ENCODE measurements at places on chromosomes 16 and 17.

DNA sequence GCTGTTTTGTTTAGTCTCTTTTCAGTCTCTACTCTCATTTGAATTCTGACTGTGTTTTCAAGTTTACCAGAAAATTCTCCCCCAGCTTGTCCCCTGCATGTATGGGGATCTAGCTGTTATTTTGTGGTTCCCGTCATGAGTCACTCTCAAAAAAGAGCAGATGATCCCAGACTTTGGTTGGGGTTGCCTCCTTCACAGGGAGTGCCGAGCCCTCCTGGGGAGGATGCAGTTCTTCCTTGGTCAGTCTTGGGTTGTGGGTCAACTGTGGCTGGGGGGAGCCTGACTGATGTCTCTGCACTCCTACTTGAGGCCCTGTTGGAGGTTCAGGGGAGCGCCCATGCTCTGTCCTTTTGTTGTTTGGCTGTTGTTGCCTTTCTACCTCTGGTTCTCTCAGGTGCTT, 37.7 kb downstream of the EPN2 start:
- no peak for DNase-seq

GRCh38 chr16:4295581-4295980, 20.3 kb upstream of the GLIS2 start:
- DNase-seq, result no peak

- no peak for DNase-seq
Measured at GRCh38 chr17:57485916-57486881, 229.9 kb downstream of the MSI2 start.

DNA sequence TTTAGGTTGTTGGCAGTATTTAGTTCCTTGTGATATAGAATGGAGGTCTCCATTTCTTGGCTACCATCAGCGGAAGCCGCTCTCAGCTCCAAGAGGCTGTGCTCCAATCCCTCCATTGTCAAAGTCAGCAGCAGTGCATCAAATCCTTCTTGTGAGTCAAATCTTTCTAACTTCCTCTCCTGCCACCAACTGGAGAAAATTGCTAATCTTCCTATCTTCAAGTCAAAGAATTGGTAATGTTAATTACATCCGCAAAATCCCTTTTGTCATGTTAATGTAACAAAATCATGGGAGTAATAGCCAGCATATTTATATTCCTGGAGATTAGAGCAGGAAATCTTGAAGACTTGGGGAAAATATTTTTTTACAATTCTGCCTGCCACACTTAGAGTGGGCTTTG, 436.4 kb upstream of the DYNLRB2 start:
- no peak for DNase-seq

- DNase-seq, result peak; percentile 41
Measured at GRCh38 chr17:4420692-4421131, 13.0 kb upstream of the SPNS3 start.

DNA sequence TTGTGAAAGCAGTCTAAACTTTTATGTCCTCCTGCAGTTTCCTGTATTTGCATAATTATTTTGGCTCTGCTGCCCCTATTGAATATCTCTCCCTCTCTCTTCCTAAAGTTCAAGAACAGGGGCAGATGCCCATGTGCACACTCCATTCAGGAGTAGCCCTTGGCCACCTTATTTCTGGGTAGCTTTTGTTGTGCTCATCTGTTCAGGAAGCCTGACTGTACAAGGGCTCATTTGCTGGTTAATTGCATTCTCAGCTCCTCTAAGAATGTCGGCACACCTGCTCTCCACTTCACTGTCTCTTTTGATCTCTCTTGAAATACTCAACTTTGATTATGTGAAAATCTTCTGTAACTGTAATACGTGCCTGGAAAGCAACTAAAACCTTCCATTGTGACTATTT, 1378.8 kb upstream of the CDH8 start:
- DNase-seq, result no peak

DNA sequence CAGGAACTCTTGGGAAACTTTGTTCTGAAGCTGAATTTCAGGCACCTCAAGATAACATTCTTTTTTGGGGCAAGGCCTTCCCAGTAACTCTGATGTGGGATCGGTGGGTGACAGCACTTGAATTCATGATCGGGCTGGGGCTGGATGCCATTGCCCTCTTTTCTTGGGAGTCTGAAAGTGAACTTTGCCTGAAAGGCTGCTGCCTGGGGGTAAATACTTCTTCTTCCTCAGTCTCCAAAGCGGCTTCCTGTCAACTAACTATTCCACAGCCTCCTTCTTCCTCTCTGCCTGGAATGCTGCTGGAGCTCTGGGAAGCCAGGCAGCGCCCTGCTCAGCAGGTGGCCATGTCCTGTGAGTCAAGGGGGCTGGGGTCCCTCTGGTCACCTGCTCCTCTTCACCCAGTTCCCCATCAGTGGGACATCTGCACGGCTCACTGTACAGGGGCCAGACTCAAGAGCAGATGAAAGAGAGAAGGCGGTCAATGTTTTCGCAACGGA, 79.5 kb downstream of the WIPI1 start:
- DNase-seq, result no peak

DNA sequence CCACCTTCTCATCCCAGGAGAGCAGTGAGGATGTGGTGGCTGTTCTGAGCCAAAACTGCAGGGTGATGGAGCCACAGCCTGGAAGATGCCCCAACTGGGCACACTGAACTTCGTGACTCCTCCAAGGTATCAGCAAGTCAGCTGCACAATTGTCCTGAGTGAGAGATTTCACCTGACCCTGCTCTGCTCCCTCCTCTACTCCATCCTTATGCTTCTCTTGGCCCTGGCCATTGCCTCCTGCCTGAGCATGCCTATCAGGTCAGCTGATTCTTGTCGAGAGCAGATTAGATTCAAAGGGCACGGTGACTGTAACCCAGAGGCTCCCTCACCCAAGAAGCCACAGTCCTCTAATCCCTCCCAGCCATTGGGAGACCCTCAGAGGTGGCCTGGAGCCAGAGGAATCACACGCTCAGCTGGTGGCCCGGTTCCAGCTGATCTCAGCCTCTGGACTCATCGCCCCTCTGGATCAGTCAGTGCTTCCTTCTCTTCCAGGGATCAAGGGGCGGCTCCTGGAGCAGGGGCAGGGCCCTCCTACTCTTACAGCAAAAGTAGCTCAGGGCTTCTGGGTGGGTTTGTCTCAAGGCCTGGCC, 7.0 kb upstream of the CYB561 start:
- peak; percentile 27 for DNase-seq

DNA sequence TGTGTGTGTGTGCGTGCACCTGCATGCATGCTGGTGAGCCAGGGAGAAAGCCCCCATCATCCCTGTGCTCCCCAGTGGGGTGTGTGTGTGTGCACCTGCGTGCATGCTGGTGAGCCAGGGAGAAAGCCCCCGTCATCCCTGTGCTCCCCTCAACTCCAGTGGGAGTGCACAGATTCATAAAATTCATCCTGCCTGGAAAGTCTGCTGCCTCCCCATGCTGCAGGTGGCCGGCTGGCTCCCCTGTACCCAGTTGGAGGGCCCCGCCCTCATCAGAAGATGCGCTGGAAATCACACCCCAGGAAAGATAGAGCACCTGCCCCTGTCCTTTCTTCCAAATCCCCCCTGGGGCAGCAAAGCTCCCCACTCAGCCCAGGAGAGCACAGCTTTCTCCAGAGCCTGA, 84.8 kb upstream of the DOC2B start:
- DNase-seq, result no peak

DNA sequence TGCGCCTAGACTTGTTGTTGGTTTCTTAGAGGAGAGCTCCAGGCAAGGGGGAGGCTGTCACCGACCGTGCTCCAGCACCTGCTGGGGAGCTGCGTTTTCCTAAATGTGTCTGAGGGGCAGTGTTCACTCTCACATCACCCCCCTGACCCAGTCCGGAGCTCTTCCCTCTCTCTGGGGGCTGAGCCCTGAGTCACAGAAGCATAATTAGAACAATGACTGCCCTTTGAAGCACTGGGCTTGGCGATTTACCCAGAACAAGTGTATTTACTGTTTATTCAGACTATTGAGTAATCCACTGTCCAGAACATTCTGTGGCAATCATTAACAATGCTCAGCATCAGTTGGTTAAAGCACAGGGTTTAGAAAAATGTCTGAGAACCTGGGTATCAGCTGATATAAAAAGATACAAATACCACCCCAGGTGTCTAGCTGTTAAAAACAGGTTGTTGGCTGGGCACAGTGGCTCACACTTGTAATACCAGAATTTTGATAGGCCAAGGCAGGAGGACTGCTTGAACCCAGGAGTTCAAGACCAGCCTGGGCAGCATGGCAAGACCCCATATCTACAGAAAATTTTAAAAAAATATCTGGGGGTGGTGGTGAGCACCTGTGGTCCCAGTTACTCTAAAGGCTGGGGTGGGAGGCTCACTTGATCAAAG, 8.1 kb downstream of the CES4A start:
- DNase-seq, result no peak

- DNase-seq, result no peak
Measured at GRCh38 chr16:89855986-89856385, 17.4 kb upstream of the TCF25 start.

DNA sequence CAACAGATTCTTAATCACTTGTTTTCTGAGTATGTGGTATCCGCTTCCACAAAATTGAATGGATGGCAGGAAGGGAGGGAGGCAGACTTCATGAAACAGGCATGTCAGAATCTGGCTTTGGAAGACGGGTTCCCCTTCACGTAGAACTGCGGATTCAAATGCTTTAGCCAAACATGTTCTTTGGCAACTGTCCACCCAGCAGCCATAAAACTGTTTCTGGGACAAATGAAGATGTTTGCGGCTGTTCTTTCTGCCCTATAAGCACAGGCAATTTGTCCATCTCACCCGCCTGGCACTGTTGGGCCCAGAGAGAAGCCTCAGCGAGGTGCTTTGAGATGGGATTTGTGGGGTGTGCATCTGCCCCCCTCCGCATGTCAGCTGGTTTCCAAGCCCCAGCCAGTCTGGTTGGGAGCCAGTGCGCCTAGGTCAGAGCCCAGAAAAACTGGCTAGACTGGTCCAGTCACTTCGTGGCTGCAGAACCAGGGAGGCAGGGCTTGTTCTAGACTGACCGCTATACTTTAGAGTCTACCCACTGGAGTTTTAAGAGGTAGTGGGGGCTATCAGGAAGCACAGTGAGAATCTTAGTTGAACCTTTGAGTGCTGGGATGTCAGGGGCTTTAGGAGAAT, 6.3 kb downstream of the CRHR1 start:
- DNase-seq, result no peak

DNA sequence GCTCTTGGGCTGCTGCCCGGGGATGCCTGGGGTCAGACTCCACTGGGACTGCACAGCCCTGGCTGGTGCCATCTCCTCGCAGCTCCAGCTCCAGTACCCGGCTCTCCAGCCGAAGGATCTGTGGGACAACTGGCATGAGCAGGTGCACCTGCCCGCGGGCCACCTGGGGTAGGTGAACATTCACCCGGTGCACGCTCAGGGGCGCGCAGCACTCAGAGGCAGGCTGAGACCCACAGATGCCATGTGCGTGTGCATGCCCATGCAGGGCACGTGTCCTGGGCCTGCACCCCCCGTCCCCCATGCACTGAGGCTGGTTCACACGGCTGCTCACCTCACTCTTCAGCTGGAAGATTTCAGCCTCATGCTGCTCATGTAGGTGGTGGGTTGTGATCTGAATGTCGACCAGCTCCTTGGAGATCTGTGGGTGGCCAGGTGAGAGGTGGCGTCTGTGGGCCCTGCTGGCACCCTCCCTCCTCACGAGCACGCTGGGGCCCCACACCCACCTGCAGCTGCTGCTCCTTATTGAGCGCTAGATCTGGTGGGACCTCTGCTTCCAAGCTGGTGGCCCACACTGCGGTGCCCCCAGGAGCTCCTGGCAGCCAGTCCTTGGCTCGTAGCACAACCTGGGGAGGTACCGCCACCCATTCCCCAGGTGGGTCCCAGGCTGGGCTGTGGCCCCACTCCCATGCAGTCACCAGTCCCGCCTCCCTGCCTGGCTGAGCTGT, 618 bp downstream of the CCDC78 start:
- DNase-seq, result no peak

GRCh38 chr17:39562976-39563375, 44.7 kb downstream of the NEUROD2 start:
- no peak for DNase-seq

GRCh38 chr17:70076189-70076588, 1.2 kb downstream of the KCNJ16 start:
- DNase-seq, result no peak

GRCh38 chr17:83090444-83091256, 11.2 kb downstream of the METRNL start:
- no peak for DNase-seq

GRCh38 chr17:304461-304860, 48.1 kb downstream of the RPH3AL start:
- DNase-seq, result no peak

- DNase-seq, result no peak
Measured at GRCh38 chr17:40960144-40960543, 6.6 kb downstream of the KRT39 start.

GRCh38 chr16:11245988-11246387, 10.0 kb downstream of the SOCS1 start:
- no peak for DNase-seq

- no peak for DNase-seq
Measured at GRCh38 chr16:14347706-14348105, 276.6 kb downstream of the MRTFB start.

GRCh38 chr16:25395528-25395927, 137.9 kb upstream of the ZKSCAN2 start:
- no peak for DNase-seq

DNA sequence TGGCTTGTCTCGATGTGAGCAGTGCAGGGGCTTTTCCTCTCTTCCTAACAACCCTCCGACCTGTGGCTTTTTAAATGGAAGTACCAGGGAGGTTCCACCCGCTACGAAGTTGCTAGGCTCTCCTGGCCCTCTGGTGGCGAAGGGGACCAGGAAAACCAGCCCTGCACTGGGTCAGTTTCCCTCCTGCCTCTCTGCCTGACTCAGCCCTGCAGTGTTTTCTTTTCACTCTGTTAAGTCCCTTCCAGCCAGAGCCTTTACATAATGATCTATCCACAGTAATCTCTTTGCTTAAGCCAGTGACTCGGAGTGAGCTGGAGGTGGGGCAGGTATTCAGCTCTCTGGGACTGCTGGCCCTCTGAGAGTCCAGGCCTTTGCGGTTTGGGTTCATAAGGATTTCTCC, 331.3 kb upstream of the EEF2KMT start:
- DNase-seq, result peak; percentile 21

DNA sequence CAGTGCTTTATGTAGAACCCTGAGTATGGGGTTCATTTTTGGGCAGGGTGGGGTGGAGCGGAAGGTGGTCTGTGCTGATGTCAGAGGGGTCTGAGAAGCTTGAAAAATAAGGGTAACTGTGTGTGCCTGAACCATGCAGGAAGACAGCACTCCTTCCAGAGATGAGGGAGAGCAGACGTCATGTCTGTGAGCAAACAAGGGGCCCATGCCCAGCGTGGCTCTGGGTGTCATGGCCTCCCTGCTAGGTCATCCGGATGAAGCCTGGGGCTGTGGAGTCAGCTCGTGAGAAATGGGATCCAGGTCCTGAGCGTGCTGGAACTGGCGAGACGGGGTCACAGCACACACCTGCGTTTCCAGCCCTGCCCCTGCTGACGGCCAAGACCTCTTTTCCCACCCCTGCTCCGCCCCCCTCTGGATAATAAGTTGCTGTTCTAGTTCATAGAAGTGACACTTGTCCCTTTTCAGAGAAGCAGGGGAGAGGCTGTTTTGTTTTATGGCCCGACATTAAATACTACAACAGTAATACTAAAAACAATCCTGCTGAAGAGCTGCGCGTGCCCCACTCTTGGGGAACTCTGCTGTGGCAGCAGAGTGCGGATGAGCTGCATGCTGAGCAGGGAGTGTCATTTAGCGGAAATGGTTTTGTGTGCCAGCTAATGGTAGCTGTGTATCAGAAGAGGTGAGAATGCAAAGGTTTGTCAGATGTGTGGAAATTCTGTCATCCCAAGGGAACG, 92.6 kb downstream of the RPTOR start:
- no peak for DNase-seq

- DNase-seq, result no peak
Measured at GRCh38 chr16:13335879-13336278, 434.5 kb downstream of the SHISA9 start.

GRCh38 chr16:75282466-75283281, 31.2 kb upstream of the BCAR1 start:
- peak; percentile 43 for DNase-seq

GRCh38 chr17:60398227-60398959, 6.5 kb upstream of the USP32 start:
- DNase-seq, result no peak
